CD8-positive, alpha-beta T cell (primary cell): ENCODE measurements at places on chromosomes 12 and 14.

DNA sequence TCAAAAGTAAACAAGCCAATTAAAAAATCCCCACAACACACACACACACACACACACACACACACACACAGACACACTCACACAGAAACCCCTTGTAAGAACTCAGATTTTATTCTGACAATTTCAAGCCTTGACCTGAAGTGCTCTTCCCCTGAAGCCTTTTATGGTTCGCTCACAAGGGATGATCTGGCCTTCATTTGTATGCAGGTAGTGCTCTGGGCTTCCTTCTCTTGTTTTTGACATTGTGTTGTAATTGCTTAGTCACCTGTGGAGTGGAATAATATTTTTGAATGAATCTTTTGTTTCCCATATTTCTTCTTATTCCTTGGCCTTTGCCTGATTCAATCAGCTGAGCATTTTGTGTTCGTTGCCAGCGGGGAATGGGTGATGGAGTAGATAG, 83.3 kb upstream of the CSRP2 start:
- DNase-seq = no peak

GRCh38 chr12:93668919-93669418, 8.2 kb upstream of the CRADD start:
- no peak for DNase-seq

- DNase-seq = no peak
Measured at GRCh38 chr12:59067083-59067482, 146.8 kb upstream of the LRIG3 start.

DNA sequence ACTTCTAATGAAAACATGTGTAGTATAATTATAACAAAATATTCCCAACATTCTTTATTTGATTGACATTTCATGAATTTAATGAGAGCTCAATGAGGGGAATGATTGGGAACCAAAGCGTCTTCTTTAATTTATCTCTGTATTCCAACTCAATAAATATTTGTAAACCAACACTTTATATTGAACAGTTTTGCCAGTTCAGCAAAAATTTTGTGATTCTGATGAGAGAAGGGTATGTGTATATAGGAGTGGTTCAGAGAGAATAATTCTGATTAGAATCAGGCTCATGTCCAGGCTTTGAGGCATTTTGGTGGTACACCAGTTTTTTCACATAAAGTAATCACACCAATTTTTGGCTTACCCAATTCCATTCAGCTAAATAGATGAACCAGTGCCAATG, 564.2 kb downstream of the TMTC2 start:
- DNase-seq = no peak

DNA sequence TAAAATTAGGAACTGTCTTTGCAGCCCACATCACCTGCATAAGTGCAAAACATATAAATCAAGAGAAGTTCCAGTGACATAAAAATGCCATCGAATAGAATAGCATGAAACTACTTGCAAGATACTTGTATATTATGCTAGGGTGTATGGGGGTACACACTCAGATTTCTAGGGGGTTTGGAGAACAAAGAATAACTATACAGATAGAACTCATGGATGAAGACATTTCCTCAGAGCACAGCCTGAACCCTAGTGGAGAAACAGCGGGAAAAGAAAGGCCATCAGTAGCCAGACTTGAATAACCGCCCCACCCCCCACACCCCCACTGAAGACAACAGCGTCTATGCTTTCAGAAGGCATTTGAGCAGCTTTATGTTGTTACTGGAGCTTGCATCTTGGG, 425.8 kb downstream of the NPAS3 start:
- DNase-seq = no peak

- no peak for DNase-seq
Measured at GRCh38 chr14:106395456-106396050, 869.2 kb downstream of the TMEM121 start.

GRCh38 chr14:104119488-104120251, 18.7 kb upstream of the KIF26A start:
- no peak for DNase-seq

- DNase-seq = no peak
Measured at GRCh38 chr14:90023176-90023896, 38.5 kb upstream of the KCNK13 start.

DNA sequence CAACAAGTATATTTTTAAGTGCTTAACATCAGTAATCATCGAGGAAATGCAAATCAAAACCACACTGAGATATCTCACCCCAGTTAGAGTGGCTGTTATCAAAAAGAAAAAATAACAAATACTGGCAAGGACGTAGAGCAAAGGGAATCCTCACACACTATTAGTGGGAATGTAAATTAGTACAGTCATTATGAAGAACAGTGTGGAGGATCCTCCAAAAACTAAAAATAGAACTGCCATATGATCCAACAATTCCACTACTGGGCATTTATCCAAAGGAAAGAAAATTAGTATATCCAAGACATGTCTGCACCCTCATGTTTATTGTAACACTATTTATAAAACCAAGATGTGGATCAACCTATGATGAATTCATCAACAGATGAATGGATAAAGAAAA, 149.0 kb upstream of the PWP1 start:
- no peak for DNase-seq

GRCh38 chr14:75328558-75329155, 50.0 kb downstream of the FOS start:
- no peak for DNase-seq

DNA sequence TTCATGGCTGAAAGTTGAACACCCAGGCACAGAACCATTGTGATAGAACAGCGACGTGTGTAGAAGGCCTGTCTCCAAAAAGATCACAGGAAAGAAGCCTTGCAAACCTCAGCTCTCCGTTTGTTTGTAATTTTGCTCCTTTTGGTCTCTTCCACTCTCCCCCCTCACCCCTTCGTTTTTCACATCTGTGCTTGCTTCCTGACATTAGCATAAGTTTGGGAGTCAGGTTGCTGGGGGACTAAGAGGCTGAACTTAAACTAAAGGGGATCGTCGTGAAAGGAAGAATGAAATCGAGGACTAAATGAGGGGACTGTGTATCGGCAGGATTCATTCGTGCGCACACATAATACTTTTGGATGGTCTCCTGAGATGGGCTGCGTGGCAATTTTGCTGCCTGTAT, 200.6 kb downstream of the BCAT1 start:
- DNase-seq = no peak

DNA sequence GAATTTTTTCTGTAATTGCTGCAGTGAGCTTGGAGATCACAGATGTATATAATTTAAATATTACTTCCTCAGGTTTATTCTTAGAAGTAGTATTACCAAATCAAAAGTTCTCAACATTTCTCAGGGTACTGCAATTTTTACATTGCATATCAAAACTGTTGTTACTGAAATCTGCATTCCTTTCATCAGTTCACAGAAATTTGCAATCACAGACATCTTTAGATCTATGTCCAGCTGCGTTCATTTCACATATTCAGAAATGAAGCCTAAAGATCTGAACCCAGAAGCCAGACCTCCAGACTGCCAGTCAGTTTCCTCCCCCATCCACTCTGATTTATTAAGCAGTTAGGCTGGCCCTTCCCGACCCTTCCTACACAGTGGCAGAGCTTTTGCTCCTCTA, 18.2 kb upstream of the IFT81 start:
- DNase-seq = no peak

GRCh38 chr12:1282670-1283315, 291.8 kb downstream of the ERC1 start:
- DNase-seq = no peak

DNA sequence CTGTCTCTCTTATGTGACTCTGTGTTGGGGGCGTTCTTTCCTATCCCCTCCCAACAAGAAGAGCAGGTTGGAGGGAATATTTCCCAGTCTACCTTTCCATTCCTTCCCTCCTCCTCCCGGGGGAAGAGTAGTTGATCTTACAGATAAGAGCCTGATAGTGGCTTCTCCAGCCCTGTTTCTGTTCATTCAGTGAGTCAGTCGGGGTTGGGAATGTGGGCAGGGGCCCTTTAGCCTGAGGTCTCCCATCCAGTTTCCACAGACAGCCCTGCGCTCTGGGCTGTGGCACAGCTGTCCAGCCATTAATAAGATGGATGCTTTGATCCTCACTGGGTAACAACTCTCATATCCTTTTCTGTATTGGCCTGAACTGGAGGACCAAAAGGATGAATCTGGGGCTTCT, 18.1 kb upstream of the PPP1R1A start:
- no peak for DNase-seq

DNA sequence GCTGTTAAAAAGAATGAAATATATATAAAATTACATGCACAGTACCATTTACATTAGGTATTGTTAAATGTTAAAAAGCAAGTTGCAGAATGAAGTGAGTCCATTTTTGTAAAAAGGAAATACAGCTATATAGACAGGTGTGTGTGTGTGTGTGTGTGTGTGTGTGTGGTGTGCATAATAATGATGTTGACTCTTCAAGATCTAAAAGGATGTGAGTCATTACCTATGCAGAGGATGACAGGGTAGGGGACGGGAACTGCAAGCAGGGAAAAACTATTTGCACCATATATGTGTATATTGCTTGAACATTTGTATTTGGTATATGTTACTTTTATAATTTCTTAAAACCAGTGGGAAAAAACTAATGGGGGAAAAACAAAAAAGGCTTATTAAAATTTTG, 3.1 kb downstream of the C14orf39 start:
- no peak for DNase-seq

- DNase-seq = no peak
Measured at GRCh38 chr12:59972905-59973304, 377.1 kb downstream of the SLC16A7 start.

DNA sequence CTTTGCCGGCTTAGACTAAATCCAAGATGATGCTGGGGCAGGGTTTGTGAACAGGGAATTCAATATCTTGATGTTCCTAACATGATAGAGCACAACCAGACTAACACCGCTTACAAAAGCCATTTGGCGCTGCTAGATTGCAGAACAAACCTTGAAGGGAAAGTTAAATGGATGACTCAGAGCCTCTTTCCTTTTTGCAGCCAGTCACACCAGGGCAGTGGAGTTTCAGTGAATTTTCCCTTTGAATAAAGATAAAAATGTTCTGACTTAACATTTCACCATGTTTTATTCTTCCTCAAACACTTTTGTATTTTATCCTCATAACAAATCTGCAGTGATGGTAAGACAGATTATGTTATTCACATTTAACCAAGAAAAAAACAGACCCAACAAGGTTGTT, 47.3 kb downstream of the PDE6H start:
- DNase-seq = no peak

GRCh38 chr12:122155705-122156104, 18.3 kb downstream of the IL31 start:
- DNase-seq = no peak

GRCh38 chr14:29461101-29461500, 466.5 kb downstream of the PRKD1 start:
- no peak for DNase-seq

GRCh38 chr12:47400266-47400665, 305.6 kb downstream of the RPAP3 start:
- no peak for DNase-seq

GRCh38 chr14:46691819-46692218, 40.2 kb upstream of the RPL10L start:
- no peak for DNase-seq

DNA sequence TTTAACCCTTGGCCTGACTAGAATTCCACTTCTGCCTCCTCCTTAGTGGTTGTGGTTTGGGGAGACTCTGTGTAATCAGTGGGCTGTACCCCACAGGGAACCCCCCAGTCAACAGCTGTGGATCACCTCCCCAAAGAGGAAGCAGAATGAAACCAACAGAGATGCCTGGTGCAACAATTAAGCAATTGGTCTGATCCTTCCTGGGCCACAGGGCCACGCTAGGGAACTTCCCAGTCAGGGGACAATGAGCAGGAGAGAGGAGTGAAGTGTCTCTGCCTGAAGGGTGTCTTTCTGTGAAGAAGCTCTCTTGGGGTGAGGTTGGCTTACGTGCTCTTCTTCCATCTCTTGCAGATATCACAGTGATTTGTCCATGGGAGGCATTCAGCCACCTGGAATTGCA, 8.2 kb downstream of the PDE6H start:
- no peak for DNase-seq

DNA sequence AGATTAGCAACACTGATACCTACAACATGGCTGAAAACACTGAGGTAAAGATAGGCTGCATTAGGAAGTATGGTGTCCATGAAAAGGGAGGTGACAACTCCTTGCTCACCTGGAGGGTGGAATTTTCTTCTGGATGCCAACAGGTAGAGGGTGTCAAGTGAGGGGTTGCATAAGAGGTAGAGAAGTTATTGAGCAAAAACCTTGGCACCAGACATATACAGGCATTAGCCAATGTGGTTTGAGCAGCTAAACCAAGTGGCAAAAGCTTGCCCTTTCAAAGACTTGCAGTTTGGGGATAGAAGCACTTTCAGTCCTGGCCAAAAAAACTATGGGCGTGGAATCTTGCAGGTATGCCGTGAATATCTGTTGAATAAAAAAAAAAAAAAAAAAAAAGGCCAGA, 3.8 kb downstream of the RITA1 start:
- no peak for DNase-seq

DNA sequence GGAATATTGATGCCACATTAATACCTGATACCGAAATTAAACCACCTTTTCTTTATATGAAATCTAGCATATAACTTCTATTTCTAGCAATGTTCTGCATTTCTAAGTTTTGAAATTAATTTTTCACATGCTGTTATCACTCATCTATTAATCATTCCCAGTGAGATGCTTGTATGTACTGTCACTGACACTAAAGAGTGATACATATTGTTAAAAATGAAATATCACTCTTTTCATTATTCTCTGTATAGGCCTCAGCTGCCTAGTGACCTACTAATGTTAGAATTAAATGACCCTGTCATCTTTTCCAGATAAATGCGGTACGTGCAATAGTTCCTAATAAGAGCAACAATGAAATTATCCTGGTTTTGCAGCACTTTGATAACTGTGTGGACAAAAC, 49.7 kb upstream of the KCNH3 start:
- no peak for DNase-seq

- DNase-seq = no peak
Measured at GRCh38 chr14:94483071-94483451, 7.1 kb upstream of the SERPINA9 start.

- no peak for DNase-seq
Measured at GRCh38 chr12:20602641-20603391, 92.3 kb upstream of the SLCO1C1 start.

DNA sequence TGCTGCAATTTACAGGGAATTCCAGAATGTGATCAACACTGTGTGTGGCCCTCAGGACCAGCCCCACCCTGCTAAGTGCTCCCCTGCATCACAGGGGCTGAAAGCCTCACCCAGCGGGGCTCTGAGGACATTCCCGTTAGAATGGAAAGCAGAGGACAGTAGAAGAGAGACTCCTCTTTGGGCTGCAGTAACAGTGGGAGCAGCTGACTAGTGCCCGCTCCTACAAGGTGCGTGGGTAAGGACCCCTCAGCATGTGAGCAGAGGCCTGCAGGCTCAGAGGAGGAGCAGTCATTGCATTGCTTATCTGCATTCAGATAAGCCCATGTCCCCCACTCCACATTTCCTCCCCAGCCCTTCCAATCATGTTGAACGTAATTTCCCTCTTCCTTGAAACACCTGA, 120.1 kb downstream of the ITPR2 start:
- DNase-seq = no peak

GRCh38 chr14:89418976-89419375, 1.9 kb upstream of the FOXN3 start:
- DNase-seq = no peak

DNA sequence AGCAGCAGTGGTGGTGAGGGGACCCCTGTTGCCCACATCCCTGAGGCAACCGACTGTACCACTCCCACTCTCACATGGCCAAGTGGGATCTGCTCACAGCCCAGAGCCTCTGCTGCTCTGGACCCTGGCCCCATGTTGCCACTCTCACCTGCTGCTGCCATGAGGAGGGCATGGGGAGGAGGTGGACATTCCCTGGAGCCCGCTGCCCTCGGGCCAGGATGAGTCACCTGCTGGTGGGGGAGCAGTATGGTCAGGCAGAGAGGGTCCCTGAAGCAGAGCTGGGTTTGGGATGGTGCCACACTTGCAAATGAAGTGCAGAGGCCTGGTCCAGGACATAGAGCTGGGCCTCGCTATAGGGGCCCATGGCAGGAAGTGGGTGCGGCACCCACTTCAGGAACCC, 26.1 kb downstream of the SDR9C7 start:
- no peak for DNase-seq
